ENCODE measurements at places on chromosomes 1 and 21. TPM values are rescaled to one million over a fixed set of nuclear protein-coding genes. Genes with fewer than 3 reads are reported as not detected.

Gene NPL
- total RNA-seq, result 2.3 TPM

Gene LIN28A
- total RNA-seq, result not detected

DNA sequence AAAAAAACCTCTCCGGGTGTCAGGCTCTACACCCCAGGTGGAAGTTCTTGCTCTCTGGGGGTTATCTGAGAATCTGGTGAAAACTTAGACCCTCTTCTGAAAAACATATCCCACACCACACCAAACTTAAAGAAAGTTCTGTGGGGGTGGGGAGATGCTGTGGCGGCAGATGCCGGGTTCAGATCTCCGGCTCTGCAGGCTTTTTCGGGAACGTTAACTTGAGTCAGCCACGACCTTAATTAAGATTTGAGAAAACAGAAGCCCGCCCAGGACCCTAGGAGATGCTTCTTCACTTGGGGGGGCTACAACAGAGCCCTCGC, 2.3 kb downstream of the RCC2 start:
- no peak for DNase-seq

Gene KRTAP20-3
- total RNA-seq, result not detected

Measured in pancreas (tissue), 10 donors.